Occipital lobe (tissue), 3 donors: ENCODE measurements at places on chromosomes 7 and 10.
A peak's percentile ranks its signal among the peaks of the same experiment; 100 is the strongest.

GRCh38 chr7:47647181-47647917 lies 65.4 kb upstream of the TNS3 start:
- DNase-seq, result no peak

- no peak for DNase-seq
Measured at GRCh38 chr10:122282253-122282671, 11.2 kb downstream of the BTBD16 start.

GRCh38 chr10:50636618-50637579 lies 13.1 kb upstream of the SGMS1 start:
- DNase-seq, result no peak

DNA sequence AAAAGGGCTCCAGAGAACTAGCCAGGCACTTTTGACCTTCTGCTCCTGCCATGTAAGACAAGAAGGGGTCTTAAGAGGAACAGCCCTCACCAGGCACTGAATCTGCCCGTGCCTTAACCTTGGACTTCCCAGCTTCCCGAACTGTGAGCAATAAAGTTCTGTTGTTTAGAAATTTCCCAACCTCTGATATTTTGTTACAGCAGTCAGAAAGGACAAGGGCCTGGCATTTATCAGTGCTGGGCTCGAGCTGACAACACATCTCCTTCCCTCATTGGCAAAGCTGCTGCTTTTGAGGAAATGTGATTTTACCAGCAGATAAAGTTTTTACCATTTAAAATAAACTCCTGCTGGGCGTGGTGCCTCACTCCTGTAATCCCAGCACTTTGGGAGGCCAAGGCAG lies 103.5 kb downstream of the GPR26 start:
- DNase-seq, result no peak

GRCh38 chr10:119348516-119349240 lies 141.3 kb downstream of the GRK5 start:
- DNase-seq, result no peak

GRCh38 chr7:19114551-19114855 lies 2.9 kb downstream of the TWIST1 start:
- no peak for DNase-seq

DNA sequence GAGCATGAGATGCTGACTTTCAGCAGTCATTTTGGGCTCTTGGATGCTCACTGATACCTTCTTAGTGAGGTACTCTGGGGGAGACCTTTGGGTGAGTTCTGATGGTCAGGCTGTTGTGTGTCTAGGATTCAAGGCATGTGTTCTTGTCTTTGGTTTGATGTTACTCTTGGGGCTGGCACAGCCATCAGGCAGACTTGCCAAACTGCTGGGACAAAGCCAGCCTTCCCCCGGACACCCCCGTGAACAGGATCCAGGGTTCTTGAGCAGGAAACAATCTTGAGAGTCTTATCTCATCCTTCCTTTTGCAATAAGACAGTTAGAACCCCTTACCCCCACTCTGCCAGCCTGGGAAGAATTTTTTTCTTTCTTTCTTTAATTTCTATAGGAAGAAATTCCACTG lies 42.2 kb downstream of the SUFU start:
- DNase-seq, result peak; percentile 39

- DNase-seq, result peak; percentile 2
Measured at GRCh38 chr10:33422471-33423153, 88.1 kb upstream of the NRP1 start.

GRCh38 chr10:43573250-43574000 lies 991 bp downstream of the ZNF239 start:
- DNase-seq, result no peak

- no peak for DNase-seq
Measured at GRCh38 chr10:24495666-24496460, 227.8 kb downstream of the ARHGAP21 start.

DNA sequence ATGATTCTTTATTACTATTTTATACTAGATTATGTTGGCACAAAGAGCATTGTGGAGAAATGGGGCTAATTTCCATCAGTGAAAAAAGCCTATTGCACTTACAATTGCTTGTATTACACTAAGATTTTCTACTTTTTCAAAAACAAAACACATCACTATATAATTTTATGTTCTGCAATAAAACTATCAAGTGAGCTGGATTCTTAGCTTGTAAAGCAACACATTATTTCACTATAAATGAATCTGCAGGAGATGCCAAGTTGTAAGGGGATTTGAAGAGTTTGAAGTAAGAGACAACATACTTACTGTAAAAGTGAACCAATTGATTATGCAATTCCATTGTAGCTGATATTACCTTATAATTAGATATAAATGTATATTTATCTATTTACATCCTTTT lies 333.3 kb upstream of the SEMA3D start:
- DNase-seq, result no peak
